Karpas-422 (cell line): ENCODE measurements at places on chromosomes 7 and 10.
A peak's percentile ranks its signal among the peaks of the same experiment; 100 is the strongest.

- no peaks in the 10 kb centered on the region for H3K27me3 ChIP-seq
- DNase-seq, result no peak
- H3K27ac ChIP-seq, result no peak overlapping the region
- no peaks in the 10 kb centered on the region for H3K36me3 ChIP-seq
- H3K4me1 ChIP-seq, result peaks cover 6% of the 10 kb centered on the region; the same call in 1 of the 2 replicates
These were observed 93.9 kb downstream of the CCDC3 start for GRCh38 chr10:12907656-12908055.

DNA sequence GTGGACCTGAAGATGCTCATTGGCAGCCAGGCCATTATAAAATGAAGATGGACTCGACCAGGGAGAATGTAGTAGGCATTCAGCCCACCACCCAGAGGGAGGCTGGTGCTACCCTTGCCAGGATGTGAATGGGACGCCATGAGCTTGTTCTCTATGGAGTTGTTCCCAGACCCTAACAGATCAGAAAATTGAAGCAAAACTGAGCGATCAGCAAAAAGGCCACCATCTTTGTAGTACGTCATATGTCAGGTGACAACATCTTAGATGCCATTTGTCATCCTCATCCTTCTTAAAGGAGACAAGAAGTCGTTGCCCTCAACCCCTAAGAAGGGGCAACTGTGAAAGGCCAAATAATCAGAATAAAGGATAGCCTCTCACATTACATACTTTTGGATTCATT lies 61.7 kb downstream of the DOCK1 start:
- no peaks in the 10 kb centered on the region for H3K27me3 ChIP-seq
- no peak for DNase-seq
- no peak overlapping the region for H3K4me3 ChIP-seq
- H3K36me3 ChIP-seq, result no peaks in the 10 kb centered on the region
- H3K4me1 ChIP-seq, result no peaks in the 10 kb centered on the region
- no peak overlapping the region for H3K27ac ChIP-seq

GRCh38 chr7:69710768-69711438 lies 112.6 kb downstream of the AUTS2 start:
- no peak overlapping the region for H3K4me3 ChIP-seq
- no peaks in the 10 kb centered on the region for H3K27me3 ChIP-seq
- H3K4me1 ChIP-seq, result peaks cover 14% of the 10 kb centered on the region
- no peak for DNase-seq

DNA sequence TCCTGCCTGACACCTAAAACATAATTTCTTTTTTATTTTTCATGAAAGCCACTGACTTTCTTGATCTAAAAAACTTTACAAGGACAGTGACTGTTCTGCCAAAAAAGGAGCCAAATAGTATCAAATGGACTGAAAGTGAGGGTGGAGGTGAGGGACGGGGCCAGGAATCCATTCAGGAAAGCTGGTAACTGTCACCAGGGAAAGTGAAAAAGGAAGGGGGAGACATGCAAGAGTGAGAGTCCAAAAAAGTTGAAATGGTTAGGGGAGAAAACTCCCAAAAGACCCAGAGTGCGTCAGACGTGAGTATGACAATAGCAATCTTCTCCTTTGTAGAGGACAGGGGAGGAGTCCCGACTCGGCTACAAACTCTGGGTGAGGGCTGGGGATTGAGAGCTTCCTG lies 2.9 kb upstream of the PRAP1 start:
- no peaks in the 10 kb centered on the region for H3K27me3 ChIP-seq
- no peaks in the 10 kb centered on the region for H3K36me3 ChIP-seq
- DNase-seq, result no peak
- no peak overlapping the region for H3K27ac ChIP-seq

GRCh38 chr7:32242436-32242835 lies 172.2 kb upstream of the PDE1C start:
- H3K36me3 ChIP-seq, result no peaks in the 10 kb centered on the region
- H3K4me3 ChIP-seq, result no peak overlapping the region
- H3K27me3 ChIP-seq, result no peaks in the 10 kb centered on the region

DNA sequence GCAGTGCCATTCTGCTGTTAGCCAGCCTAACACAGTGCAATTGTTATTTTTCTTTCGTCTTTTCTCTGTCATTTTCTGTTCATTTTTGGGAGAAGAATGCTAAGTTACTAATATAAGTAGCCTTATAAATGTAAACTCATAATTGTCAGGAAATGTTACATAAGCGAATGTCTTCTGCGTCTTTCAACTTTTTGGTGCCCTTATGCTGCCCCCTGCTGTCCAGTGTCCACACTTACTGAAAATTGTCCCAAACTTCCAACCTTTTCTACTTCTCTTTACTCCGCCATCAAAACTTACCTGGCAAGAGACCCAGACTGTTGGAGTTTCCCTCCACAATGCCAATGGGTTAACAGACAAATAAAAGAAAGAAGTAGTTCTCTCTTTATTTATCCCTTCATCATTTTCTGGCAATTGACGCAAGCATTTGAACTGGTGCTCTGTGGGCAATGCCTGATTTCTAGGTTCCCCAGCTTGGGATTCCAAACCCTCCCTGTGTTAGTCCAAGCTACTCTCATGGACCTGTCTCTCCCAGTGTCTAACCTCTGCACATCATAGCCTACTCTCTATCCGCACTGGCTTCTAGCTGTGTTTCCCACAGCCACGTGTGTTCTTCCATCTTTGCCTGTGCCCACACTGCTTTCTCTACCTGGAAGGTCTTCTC lies 21.0 kb upstream of the EPC1 start:
- peak; percentile 90 for DNase-seq
- H3K36me3 ChIP-seq, result 0 out of 2 replicates have a peak, but pooled peaks cover 4% of the 10 kb centered on the region
- peaks cover 24% of the 10 kb centered on the region for H3K4me1 ChIP-seq

- H3K27ac ChIP-seq, result no peak overlapping the region
- H3K4me3 ChIP-seq, result no peak overlapping the region
- H3K36me3 ChIP-seq, result peaks cover 53% of the 10 kb centered on the region
- H3K4me1 ChIP-seq, result peaks cover 57% of the 10 kb centered on the region
- peak; percentile 56 for DNase-seq
These were observed 7.8 kb downstream of the RPS24 start for GRCh38 chr10:78041170-78042057.

DNA sequence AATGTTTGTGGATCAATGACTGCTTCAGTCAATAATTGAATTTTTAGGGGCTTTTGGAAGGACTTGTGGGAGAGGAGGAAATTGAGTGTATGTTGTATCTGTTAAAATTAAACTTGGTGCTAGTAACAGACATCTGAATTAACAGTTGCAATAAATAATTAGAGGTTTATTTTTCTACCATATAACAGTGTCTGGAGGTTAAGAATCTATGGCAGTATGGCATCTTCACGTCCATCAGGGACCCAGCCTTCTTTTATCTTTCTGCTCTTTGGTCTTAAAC lies 72.8 kb upstream of the HABP2 start:
- no peaks in the 10 kb centered on the region for H3K27me3 ChIP-seq
- H3K4me1 ChIP-seq, result no peaks in the 10 kb centered on the region
- no peak for DNase-seq
- H3K4me3 ChIP-seq, result no peak overlapping the region

DNA sequence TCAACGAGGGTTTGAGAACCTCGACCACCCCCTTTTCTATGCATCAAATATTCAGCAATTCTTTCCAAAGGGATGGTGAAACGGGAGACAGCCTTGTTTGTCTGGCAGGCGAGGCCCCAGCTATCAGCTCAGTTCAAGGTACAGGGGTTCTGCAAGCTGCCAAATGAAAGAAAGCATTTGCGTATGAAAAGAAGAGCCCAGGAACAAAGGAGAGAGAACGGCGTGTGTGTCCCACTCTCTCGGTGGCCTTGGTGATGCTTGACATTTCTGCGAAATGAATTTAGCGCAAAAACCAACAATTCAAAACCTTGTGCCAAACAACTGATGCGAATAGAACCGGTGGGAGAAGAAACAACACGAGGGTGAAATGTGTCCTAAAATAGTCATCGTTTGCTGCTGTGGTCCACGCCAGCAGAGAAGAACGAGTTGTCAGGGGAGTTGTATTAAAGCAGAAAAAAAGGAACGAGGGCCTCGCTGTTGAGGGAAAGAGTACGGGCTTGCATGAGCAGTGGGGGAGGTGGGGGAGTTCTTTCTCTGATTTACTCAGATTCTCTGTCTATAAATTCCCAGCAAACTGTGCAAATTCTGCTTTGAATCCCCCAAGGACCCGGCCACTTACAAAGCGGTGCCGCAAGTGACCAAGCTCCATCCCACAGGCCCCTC lies 97.7 kb downstream of the TMEM130 start:
- H3K36me3 ChIP-seq, result no peaks in the 10 kb centered on the region
- H3K4me3 ChIP-seq, result no peak overlapping the region
- H3K4me1 ChIP-seq, result peaks cover 16% of the 10 kb centered on the region
- no peaks in the 10 kb centered on the region for H3K27me3 ChIP-seq
- no peak overlapping the region for H3K27ac ChIP-seq

DNA sequence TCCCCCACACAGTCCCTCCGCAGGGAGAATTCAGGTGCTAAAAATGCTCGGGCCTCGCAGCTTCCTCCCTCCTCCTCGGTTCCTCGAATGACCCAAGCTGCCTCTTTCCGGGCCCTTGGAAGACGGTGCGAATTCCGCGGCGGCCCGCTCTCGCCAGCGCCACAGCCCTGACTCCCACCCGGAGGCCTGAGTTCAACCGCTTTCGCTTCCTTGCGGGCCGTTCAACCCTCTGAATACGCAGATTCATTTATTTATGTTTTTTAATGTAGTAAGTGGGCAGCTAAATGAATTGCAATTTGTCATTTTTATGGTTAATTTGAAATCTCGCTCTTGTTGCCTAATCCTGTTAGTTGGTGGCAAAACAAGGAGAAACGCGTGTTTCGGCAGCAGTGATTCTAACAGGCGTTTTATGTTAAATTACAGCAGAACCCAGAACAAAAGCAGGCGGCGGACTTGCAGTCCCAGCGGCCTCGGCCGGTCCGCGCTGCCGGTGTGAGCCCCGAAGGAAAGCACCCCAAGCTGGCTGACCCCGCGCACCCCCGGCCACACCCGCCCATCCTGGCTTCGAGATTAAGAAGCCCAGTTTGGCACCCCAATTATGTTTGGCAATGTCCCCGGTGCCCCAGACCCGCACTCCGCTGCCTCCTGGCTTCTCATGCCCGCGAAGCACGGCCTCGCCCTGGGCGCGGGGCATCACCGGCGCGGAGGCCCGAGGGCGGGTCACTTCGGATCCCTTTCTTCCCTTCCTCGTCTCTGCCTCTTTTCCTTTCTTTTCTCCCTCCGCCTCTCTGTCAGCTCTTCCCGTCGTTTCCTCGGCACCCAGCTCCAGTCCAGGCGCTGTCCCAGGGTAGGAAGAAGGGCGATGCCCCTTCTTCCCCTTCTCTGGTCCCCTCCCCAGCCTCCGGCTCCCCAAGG lies 75.9 kb downstream of the INSIG1 start:
- no peaks in the 10 kb centered on the region for H3K36me3 ChIP-seq
- H3K27me3 ChIP-seq, result no peaks in the 10 kb centered on the region
- no peaks in the 10 kb centered on the region for H3K4me1 ChIP-seq
- DNase-seq, result no peak
- H3K27ac ChIP-seq, result no peak overlapping the region

- no peak overlapping the region for H3K27ac ChIP-seq
- no peaks in the 10 kb centered on the region for H3K36me3 ChIP-seq
- no peaks in the 10 kb centered on the region for H3K4me1 ChIP-seq
- H3K27me3 ChIP-seq, result no peaks in the 10 kb centered on the region
- H3K4me3 ChIP-seq, result no peak overlapping the region
- DNase-seq, result no peak
These were observed 108.9 kb downstream of the RNLS start for GRCh38 chr10:88473989-88474883.

- H3K36me3 ChIP-seq, result peaks cover 3% of the 10 kb centered on the region; the same call in 1 of the 2 replicates
- no peak overlapping the region for H3K27ac ChIP-seq
- no peak for DNase-seq
- H3K4me1 ChIP-seq, result peaks cover 16% of the 10 kb centered on the region
- H3K27me3 ChIP-seq, result no peaks in the 10 kb centered on the region
These were observed 18.4 kb downstream of the SMURF1 start for GRCh38 chr7:99125505-99125865.

GRCh38 chr10:69405221-69405620 lies 11.5 kb downstream of the TACR2 start:
- peaks cover 10% of the 10 kb centered on the region for H3K36me3 ChIP-seq
- no peak overlapping the region for H3K27ac ChIP-seq
- no peak for DNase-seq
- no peaks in the 10 kb centered on the region for H3K27me3 ChIP-seq
- no peak overlapping the region for H3K4me3 ChIP-seq

GRCh38 chr7:27184337-27185012 lies 557 bp downstream of the HOXA11 start:
- H3K27ac ChIP-seq, result no peak overlapping the region
- no peaks in the 10 kb centered on the region; the same call in 1 of the 2 replicates for H3K4me1 ChIP-seq
- H3K27me3 ChIP-seq, result no peaks in the 10 kb centered on the region
- DNase-seq, result no peak
- H3K36me3 ChIP-seq, result no peaks in the 10 kb centered on the region

DNA sequence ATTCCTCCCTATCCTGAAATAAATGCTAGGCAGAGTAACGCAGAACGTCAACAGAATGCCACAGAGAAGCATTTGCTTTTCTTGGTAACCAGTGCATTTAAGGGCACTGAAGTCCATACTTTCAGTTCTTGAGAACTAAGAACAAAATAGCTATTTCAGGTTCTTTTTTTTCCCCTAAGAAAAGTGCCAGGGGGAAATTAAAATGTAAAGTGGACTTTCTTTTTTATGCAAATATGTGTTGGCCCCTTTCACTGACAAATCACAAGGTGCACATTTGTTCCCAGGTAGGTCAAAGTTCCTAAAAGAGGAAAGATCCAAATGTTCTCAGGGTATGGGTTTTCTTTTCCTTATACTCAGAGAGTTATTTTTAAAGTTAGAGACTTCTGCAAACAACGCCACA lies 151.5 kb downstream of the HPSE2 start:
- H3K4me1 ChIP-seq, result no peaks in the 10 kb centered on the region
- H3K36me3 ChIP-seq, result no peaks in the 10 kb centered on the region
- H3K27ac ChIP-seq, result no peak overlapping the region
- DNase-seq, result no peak

- H3K36me3 ChIP-seq, result peaks cover 5% of the 10 kb centered on the region; the same call in 1 of the 2 replicates
- no peaks in the 10 kb centered on the region for H3K27me3 ChIP-seq
- no peaks in the 10 kb centered on the region for H3K4me1 ChIP-seq
- no peak overlapping the region for H3K27ac ChIP-seq
These were observed 255.4 kb downstream of the TYW1 start for GRCh38 chr7:67251986-67252558.

- H3K4me1 ChIP-seq, result no peaks in the 10 kb centered on the region
- DNase-seq, result no peak
- H3K27ac ChIP-seq, result no peak overlapping the region
- H3K27me3 ChIP-seq, result no peaks in the 10 kb centered on the region
- no peaks in the 10 kb centered on the region for H3K36me3 ChIP-seq
These were observed 95.2 kb upstream of the PTER start for GRCh38 chr10:16341637-16342036.

GRCh38 chr10:44105696-44106095 lies 279.2 kb downstream of the CXCL12 start:
- no peak overlapping the region for H3K27ac ChIP-seq
- H3K4me3 ChIP-seq, result no peak overlapping the region
- DNase-seq, result peak; percentile 15
- no peaks in the 10 kb centered on the region for H3K36me3 ChIP-seq
- H3K4me1 ChIP-seq, result no peaks in the 10 kb centered on the region
